ENCODE measurements at places on chromosomes 3 and 15.

DNA sequence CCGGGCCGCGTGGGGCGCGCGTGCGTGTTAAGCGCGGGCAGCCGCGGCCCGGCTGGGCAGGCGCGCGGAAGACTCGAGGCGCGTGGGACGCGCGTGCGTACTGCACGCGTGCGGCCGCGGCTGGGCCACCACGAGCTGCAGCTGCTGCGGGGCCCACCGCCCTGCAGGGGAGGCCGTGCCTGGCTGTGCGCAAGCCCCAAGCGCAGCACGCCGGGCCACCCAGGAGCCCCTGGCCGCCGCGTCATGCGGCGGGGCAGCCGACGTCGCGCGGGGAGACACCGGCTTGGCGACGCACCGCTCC, 590 bp upstream of the TRIM71 start:
- no peak for DNase-seq

DNA sequence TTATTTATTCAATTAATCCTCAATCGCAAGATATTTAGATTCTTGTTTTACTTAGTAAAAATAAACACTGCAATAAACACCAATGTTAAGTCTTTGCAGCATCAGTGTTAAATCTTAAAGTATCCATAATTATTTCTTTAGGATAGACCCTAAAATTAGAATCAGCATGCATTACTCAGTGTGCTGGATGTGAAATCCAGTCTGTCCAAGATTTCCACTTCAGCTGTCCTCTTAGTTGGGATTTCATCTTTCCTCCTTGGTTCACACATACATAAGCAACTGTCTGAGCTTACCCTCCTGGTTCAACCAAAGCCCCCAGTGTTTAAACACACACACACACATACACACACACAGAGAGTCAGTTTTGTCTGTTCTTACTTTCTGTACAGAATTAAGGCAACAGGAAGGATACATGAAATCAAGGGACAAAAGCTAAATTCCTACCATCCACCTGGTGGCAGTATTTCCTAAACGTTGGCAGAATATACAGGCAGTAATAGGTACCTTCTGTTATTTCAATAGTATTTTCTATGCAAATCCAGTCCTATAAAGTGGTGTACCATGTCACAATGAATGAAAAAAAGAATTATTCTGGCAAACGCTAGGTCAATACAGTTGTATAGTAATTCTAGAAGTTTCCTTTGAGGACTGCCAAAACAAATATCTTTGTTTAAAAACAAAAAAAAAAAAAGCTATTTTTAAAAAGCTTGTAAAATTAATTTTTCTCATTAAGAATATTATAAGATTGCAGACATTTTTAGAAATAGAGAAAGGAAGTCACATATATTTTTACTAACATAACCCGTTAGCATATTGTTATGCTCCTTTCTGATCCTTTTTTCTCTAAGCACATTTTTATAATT, 27.3 kb upstream of the DMXL2 start:
- DNase-seq, result peak; percentile 16

DNA sequence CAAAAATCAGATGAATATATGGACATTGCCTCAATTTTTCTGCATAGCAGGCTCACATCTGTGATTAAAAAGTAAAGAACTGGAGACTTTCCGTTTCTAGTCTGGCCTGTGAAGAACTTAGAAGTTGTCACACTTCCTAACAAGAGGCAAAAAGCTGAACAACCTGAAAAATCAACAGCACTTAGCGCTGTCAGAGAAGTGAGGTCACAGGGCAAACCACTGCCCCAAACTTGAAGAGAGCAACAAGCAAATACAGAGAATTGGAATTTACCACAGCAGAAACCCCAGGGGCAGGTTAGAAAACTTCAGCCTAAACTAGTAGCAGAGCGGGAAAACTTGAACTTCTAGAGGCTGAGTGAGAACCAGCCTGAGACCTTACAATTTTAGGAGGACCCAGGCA, 38.9 kb downstream of the CCDC54 start:
- DNase-seq, result no peak

GRCh38 chr3:161372321-161373260, 1.3 kb upstream of the SPTSSB start:
- no peak for DNase-seq

DNA sequence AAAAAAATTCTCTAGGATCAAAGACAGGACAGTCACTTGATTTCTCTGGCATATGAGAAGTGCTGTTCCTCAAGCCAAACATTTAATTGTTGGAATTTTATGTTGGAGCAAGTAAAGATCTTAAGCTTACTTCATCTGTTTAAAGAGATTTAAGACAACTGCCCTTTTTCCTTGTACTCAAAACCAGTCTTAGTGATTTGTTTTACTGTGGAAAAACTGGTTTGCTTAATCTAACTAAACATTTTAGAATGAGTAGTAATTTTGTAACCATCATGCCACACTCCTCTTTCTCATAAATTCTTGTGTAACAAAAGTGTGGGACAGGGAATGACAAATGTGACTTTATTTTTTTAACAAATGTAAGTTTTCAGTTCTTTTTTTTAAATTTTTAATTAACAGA, 18.4 kb downstream of the PRKCI start:
- DNase-seq, result no peak

- no peak for DNase-seq
These were observed at the start of gene VGLL3 for GRCh38 chr3:86990734-86991481. VGLL3 (minus strand) TSS chr3:86991149; CDS start chr3:86990743, 406 bp downstream.

- no peak for DNase-seq
These were observed 25.6 kb upstream of the FAM174B start for GRCh38 chr15:92681141-92681631.

DNA sequence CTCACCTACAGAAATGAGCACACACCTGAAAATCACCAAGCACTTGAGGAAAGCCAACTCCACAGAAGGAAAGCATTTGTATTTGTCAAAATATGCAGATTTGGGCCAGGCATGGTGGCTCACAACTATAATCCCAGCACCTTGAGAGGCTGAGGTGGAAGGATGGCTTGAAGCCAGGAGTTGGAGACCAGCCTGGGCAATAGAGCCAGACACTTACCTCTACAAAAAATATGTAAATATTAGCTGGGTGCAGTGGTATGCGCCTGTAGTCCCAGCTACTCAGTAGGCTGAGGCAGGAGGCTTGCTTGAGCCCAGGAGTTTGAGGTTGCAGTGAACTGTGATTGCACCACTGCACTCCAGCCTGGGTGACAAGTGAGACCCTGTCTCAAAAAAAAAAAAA, 12.3 kb downstream of the RLBP1 start:
- no peak for DNase-seq

DNA sequence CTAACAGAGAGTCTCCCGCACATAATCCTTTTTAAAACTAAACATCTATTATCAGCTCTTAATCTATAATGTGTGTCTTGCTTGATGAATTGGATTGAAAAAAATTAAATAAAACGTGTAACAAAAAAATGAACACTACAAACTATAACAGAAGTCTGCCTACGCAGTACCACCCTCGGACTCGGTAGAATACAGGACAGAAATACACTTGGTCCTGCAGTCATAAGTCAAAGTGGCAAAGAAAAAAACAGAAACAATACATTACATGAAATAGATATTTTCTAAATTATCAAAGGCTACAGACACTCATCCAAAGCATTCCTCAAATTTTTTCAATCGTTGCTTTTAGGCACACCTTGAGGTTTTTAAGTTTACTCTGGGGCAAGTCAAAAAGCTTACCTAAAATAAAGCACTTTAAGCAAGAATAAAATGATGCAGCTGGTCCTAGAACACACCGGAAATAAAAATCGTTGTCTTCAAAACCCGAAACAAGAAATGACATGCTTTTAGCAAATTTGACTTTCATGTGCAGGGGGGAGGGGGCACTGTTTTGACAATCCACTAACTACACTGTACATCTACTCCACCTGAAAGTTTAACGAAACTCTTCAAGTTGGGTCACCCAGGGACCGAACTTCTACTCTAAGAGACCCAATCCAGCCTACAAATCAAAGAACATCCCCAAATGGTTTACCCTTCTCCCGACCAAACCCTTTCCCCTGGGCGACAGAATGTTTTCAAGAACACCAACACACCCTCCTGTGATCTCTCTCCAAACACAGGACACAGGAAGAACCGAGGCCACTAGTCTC, 1.3 kb downstream of the ADAM10 start:
- DNase-seq, result no peak

DNA sequence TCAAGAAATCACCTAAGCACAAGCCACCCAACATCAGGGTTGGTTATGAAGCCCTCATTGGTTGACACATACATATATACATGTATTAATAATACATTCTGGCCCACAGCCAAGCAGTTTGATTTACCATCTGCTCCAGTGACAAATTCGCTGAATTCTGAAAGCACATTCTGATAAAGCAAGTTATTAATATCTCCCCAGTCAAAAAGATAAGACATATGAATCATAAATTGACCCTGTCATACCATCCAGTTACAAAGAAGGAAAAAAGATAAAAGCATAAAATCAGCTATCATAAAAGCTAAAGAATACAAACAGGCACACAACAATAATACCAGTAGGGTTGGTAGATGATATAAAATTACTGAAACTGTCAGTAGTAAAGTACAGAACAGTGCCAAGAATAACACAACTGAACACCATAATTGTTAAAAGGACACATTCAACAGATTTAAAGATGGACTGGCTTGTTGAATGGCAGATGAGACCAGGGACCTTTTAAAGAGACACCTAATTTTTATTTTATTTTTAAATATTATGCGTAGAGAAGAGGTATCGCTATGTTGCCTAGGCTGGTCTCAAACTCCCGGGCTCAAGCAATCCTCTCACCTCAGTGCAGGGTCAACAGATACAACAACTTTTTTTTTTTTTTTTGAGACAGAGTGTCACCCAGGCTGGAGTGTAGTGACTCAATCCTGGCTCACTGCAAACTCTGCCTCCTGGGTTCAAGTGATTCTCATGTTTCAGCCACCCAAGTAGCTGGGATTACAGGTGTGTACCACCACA, 7.7 kb downstream of the SNX4 start:
- DNase-seq, result no peak

GRCh38 chr3:72481542-72481941, 366.7 kb downstream of the SHQ1 start:
- no peak for DNase-seq

- no peak for DNase-seq
These were observed 128.9 kb downstream of the TFG start for GRCh38 chr3:100838157-100838556.

DNA sequence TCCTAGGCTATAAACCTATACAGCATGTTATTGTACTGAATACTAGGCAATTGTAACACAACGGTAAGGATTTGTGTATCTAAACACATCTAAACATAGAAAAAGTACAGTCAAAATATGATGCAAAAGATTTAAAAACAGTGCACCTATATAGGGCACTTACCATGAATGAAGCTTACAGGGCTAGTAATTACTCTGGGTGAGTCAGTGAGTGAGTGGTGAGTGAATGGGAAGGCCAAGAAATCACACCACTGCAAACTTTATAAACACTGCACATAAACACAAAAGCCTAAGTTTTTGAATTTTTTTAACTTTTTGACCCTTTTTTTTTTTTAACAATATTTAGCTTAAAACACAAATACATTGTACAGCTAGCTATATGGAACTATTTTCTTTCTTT, 204.7 kb upstream of the CTNNB1 start:
- DNase-seq, result no peak

DNA sequence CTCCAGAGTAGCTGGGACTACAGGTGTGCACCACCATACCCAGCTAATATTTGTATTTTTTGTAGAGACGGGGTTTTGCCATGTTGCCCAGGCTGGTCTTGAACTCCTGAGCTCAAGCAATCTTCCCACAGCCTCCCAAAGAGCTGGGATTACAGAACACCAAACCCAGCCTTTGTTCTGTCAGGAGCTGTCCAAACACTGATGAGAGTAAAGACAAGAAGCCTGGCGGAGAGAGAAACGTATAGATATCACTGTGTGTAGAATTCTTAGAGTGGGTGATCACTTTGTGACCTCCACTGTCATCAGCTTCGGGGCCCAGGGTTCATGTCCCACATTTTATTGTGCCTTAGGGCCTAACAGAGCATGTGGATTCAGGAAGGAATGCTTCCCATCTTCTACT, 159.5 kb downstream of the SNRK start:
- DNase-seq, result no peak

DNA sequence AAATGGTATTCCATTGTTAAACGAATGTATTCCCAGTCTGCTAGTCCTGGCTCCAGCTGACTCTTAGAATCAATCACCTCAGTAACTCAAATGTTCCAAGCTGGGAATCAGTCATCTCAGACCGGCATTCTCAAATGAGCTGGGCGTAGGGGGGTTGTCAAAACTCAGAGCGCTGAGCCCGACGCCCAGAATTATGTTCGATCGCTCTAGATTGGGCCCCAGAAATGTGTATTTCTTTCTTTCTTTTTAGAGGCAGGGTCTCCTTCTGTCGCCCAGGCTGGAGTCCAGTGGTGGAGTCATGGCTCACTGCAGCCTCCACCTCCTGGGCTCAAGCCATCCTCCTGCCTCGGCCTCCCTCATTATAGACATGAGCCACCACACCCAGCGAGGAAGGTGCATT, 99.3 kb upstream of the IGF1R start:
- DNase-seq, result no peak

GRCh38 chr3:62992520-62992919, 117.3 kb upstream of the CADPS start:
- no peak for DNase-seq

DNA sequence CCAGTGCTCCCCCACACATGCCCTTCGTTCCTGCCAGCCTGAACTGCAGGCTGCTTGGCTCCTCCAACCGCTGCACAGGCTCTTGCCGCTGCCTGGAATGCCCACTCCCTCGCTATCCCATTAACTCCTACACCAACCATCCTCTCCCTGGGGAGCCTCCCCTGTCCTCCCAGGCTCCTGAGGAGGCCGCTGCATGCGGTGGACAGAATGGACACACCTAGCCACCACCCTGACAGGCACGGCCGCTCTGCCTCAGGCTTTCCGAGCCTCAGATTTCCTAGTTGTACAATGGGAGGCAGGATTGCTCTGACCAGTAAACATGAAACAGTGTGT, 2.3 kb downstream of the PLXNB1 start:
- DNase-seq, result no peak

DNA sequence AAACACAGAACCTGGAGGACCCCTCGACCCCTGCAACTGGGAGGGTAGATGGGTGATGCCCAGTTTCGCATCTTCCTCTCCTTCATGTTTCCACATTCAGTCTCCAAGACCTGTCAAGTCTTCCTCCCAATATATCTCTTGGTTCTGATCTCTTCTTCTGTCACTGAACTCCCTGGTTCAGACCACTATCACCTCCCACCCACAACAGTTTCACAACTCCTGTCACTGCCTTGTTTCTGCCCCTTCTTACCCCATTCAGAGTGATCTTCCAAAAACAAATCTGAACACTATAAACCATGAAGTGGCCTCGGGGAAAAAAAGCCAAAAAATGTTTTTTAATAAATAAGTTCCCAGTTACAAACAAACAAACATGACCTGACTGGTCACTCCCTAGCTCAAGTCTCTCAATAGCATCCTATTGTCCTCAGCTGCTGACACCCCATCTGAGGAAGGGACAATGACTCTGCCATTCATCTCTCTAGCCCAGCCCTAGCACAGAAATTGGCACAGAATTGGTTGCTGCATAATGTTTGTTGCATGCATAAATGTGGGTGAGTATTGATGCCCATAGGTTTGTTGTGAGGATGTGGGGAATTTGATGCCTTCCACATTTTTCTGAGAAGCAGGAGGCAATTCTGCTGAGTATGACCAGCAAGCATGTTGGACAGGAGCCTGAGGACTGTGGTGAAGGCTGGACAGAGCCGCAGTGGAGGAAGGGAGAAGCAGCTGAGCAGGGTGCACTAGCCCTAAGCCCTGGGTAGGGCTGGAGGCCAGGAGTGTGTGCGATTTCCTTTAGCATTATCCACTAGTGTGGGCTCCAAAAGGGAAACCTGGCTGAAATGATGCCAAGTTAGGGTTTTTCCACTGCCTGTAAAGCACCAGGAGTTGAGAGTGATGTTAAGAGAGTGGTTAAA, 12.2 kb upstream of the XYLB start:
- no peak for DNase-seq

GRCh38 chr3:118912188-118912587, 122.5 kb downstream of the IGSF11 start:
- DNase-seq, result no peak
